ENCODE measurements at places on chromosomes 7 and 10.

DNA sequence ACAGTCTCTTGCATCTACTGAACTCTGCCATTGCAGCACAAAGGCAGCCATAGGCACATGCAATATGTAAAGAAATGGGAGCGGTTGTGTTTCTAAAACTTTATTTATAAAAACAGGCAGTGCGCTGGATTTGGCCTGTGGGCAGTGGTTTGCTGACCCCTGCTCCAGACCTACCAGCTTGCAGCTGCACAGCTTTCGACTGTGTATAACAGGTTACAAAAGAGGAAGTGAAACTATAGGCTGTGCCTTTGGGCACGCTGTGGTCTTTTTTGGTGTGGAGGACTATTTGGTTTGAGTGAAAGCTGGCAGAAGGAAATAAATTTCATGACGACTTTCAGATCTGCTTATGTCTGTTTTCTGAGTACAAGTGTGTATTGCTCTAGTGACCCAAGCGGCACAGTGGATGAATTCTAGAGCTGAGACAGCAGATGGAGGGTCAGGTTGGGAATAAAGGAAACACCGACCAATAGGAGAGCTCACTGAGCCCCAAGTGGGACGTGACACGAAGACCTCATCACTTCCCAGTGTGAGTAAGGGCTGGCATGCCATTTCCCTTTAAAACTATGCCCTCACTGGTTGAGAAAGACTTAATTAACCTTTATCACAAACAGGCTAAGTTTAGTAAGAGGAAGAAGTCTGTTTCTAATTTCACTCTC lies 152.7 kb downstream of the ANK3 start:
- DNase-seq, result peak; percentile 7
- H3K36me3 ChIP-seq, result no peaks in the 10 kb centered on the region
- H3K27me3 ChIP-seq, result no peaks in the 10 kb centered on the region
- H3K27ac ChIP-seq, result peak overlapping the region; percentile 64
- H3K4me1 ChIP-seq, result peaks cover 2% of the 10 kb centered on the region

DNA sequence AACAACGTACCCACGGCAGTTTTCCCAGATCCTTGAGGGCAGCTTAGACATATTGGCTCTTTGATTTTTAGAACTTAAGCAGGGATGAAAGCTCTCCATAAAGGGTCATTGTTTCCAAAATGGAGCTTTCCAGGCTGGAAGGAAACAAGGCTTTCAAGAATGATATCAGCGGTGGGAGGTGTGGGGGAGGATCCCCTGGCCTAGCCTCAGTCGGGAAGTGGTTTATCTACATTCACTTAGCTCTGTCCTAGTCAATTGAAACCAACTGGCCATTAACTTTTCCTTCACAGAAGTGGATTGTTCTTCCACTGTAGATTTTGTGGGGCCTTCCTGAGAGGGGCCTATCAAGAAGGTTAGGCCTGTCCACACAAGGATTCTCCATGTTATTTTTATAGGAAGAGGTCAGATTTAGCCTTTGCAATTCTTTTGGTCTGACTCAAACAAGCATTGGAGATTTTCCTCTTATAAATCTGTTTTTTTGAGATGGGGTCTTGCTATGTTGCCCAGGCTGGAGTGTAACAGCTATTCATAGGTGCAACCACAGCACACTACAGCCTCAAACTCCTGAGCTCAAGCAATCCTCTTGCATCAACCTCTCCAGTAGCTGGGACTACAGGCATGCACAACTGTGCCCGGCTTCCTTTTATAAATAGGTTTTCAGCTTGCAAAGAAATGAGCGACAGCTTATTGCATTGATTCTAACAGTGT lies 343.5 kb downstream of the LRMDA start:
- DNase-seq, result peak; percentile 19
- H3K27me3 ChIP-seq, result no peaks in the 10 kb centered on the region
- H3K4me3 ChIP-seq, result no peak overlapping the region
- H3K36me3 ChIP-seq, result no peaks in the 10 kb centered on the region
- H3K27ac ChIP-seq, result no peak overlapping the region
- H3K4me1 ChIP-seq, result peaks cover 13% of the 10 kb centered on the region

DNA sequence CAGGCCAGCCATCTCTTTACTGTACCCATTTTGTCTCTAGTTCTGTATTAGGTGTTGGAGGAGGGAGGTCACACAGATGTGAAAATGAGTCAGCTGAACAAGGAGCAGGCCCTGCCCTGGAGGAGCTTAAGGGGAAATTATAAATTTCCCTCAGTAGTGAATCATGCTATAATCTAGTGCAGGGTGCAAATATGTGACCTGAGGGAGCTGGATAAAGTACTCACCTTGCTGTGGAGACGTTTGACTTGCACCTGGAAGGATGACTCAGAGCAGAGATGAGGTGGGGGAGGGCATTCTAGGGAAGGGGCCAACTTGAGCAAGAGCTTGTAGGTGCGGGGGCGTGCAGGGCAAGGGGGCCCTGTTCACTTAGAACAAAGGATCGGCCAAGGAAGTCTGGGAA lies 610.6 kb downstream of the SDK1 start:
- no peaks in the 10 kb centered on the region for H3K27me3 ChIP-seq
- no peak for DNase-seq
- peaks cover 50% of the 10 kb centered on the region for H3K4me1 ChIP-seq

DNA sequence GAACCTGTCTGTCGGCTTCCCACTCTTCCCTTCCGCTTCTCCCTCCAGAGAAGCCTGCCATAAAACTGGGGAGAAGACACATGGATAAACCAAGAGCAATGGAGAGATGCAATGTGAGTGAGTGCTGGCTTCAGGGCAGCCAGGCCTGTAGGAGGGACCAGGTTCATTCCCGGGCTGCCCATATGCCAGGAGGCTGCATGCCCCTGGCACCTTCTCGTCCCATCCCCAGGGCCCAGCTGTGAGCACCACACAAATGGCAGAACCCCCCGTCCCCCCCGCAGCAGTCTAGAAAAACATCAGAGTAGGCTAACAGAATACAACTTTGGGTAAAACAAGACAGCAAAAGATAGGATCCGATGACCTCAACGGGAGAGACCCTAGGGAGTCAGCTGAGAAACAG lies 341.3 kb upstream of the SHH start:
- H3K27me3 ChIP-seq, result peaks cover 2% of the 10 kb centered on the region
- H3K4me1 ChIP-seq, result no peaks in the 10 kb centered on the region
- H3K36me3 ChIP-seq, result no peaks in the 10 kb centered on the region
- no peak overlapping the region for H3K27ac ChIP-seq

All from lung (tissue), 17 donors.